ENCODE measurements at places on chromosomes 6 and 20.

GRCh38 chr20:25050501-25051350, 7.2 kb downstream of the ACSS1 start:
- DNase-seq = no peak

GRCh38 chr6:39927159-39927558, 7.1 kb downstream of the MOCS1 start:
- DNase-seq = no peak

DNA sequence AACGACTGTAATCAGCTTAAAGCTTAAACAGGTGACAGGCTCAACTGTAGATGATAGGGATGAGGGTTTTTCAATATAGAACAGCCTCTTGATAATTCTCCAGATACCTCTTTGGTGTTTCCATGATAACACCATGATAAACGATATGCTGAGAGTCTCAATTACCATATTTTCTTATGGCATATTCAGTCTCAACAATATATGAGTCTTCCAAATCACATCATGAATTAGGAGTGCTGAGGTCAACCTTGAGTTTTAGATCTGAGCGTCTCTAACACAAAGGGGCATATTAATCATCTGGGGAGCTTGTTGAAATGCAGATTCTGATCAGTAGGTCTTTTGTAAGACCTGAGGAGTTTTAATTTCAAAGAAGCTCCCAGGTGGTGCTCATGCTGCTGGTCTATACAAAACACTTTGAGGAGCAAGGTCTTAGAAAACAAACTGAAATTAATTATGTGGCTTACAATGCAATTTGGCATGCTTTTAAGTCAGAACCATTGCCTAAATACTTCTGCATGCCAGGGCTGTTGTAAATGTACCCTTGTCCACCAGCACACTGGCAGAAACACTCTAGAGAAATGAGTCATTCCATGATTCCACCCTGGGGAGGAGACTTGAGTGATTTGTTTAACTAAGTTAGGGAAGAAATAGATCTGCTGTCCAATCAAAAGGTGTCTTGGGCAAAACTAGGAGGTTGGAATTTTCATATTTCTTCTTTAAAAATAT, 49.6 kb downstream of the PTCHD4 start:
- no peak for DNase-seq

GRCh38 chr20:11700831-11701230, 216.9 kb upstream of the BTBD3 start:
- no peak for DNase-seq

- DNase-seq = no peak
These were observed 87.1 kb upstream of the POU3F2 start for GRCh38 chr6:98747273-98747672.

- DNase-seq = no peak
These were observed 46.3 kb downstream of the TULP4 start for GRCh38 chr6:158358450-158359077.

Data from neuronal stem cell (in vitro differentiated cells).